ENCODE measurements at places on chromosomes 6 and 20. TPM values are rescaled to one million over a fixed set of nuclear protein-coding genes. Genes with fewer than 3 reads are reported as not detected.

The RALGAPA2 gene
- 16.0 TPM for total RNA-seq

The PSORS1C2 gene
- total RNA-seq = not detected

The NKX2-4 gene
- not detected for total RNA-seq

- no peaks in the 10 kb centered on the region for H3K27me3 ChIP-seq
- no peak for DNase-seq
- H3K4me1 ChIP-seq = no peaks in the 10 kb centered on the region
- no peaks in the 10 kb centered on the region for H3K36me3 ChIP-seq
- H3K4me3 ChIP-seq = no peak overlapping the region
- no peak overlapping the region for H3K27ac ChIP-seq
Measured at GRCh38 chr6:125232466-125232865, 69.3 kb downstream of the HDDC2 start.

DNA sequence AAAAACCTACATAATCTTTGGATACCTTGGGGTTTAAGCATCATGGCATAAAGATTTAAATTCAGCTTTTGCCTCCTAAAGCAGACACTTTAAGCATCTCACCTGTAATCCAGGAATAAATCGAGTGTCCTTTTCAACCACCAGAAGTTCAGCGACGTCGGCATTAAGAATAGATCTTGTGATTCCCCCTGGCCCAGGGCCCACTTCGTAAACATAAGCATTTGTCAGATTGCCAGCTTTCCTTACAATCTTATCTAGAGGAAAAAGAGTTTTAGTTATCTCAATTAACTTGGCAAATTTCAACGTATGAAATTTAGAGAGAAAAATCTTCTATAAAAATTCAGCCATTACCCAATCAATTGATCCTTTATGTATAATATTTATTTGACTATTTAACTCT, 3.2 kb downstream of the TFB1M start:
- H3K27ac ChIP-seq = no peak overlapping the region
- H3K27me3 ChIP-seq = no peaks in the 10 kb centered on the region
- H3K36me3 ChIP-seq = peaks cover 47% of the 10 kb centered on the region
- no peak for DNase-seq
- peaks cover 48% of the 10 kb centered on the region for H3K4me1 ChIP-seq

GRCh38 chr6:137875058-137875520, 8.0 kb downstream of the TNFAIP3 start:
- no peaks in the 10 kb centered on the region for H3K27me3 ChIP-seq
- H3K36me3 ChIP-seq = peaks cover 84% of the 10 kb centered on the region
- H3K4me3 ChIP-seq = no peak overlapping the region
- peak overlapping the region; percentile 75 for H3K27ac ChIP-seq
- peaks cover 80% of the 10 kb centered on the region for H3K4me1 ChIP-seq
- no peak for DNase-seq

GRCh38 chr6:40322336-40322735, 264.8 kb downstream of the LRFN2 start:
- H3K27ac ChIP-seq = no peak overlapping the region
- peaks cover 11% of the 10 kb centered on the region for H3K4me1 ChIP-seq
- H3K4me3 ChIP-seq = no peak overlapping the region
- H3K27me3 ChIP-seq = peaks cover 29% of the 10 kb centered on the region

GRCh38 chr20:49399329-49399728, 83.1 kb downstream of the KCNB1 start:
- no peaks in the 10 kb centered on the region for H3K4me1 ChIP-seq
- no peak overlapping the region for H3K4me3 ChIP-seq
- H3K36me3 ChIP-seq = no peaks in the 10 kb centered on the region
- DNase-seq = no peak
- no peak overlapping the region for H3K27ac ChIP-seq

Data from activated CD8-positive, alpha-beta memory T cell treated with anti-CD3 and anti-CD28 coated beads, Interleukin-2, amount 10 ng/mL, durations not matched to agents 7 days and 5 days (primary cell).